Ammon's horn (tissue), 1 donor: ENCODE measurements at places on chromosomes 11 and 22.

DNA sequence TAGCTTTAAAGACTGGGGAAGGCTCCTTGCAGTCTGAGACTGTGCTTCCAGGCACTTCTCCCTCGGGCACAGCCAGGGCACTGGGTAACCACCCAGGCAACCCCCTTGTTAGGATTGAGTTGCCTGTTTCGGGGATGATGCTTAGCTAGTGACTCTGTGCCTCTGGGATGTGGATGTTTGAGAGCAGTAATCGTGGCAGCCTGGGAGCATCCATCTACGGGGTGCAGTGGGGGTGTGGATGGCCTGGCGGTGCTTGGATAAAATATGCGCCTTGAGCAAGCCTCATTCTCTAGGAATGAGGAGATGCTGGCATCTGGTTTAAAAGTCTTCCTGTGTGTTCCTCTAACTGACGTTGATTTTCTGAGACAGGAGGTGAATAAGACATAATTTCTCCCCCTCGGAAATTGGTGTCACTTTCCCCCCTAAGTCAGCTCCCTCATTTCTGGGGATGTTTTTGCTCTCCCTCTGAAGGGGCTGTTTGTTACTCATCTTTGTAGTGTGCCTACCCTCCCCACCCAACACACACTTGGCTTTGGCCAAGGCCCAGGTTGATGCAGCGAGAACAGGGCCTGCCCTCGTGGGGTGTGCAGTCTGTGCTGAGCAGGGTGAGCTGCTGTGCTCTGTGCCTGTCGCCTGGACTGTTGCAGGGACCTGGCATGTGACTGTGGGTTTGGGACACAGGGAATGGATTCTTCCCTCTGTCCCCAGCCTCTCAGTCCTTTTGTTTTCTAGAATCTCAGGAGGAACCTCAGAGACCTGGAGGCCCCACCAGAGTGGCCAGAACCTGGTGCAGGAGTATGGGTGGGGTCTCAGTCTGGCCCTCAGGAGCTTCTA, 2.0 kb downstream of the GNAZ start:
- no peak for DNase-seq

DNA sequence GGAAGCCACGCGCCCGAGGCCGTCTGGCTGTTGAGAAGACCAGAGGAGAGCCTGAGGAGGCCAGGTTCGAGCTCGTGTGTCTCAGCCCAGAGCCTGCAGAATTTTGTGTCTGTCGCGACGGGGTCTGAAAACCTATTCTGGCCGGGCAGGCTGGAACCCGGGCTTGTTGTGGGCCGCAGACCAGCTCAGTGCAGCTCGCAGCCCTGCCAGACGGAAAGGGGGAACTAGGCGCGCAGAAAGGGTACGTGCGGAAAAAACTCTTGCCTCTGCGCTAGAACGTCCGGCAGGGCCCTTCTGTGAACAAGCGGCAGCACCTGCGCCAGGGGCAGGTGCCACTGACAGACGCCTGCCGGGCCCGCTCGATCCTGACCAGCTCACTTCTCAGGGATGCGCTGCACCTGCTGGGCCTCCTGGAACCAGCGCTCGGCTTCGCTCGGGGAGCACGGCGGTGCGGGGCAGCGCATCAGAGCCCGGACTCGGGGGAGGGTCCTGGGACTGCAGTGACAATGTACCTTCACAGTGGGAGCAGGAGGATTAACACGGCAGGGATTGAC, 409.3 kb downstream of the BRD1 start:
- DNase-seq = no peak

GRCh38 chr11:65334696-65335295, 1.1 kb downstream of the DPF2 start:
- no peak for DNase-seq

DNA sequence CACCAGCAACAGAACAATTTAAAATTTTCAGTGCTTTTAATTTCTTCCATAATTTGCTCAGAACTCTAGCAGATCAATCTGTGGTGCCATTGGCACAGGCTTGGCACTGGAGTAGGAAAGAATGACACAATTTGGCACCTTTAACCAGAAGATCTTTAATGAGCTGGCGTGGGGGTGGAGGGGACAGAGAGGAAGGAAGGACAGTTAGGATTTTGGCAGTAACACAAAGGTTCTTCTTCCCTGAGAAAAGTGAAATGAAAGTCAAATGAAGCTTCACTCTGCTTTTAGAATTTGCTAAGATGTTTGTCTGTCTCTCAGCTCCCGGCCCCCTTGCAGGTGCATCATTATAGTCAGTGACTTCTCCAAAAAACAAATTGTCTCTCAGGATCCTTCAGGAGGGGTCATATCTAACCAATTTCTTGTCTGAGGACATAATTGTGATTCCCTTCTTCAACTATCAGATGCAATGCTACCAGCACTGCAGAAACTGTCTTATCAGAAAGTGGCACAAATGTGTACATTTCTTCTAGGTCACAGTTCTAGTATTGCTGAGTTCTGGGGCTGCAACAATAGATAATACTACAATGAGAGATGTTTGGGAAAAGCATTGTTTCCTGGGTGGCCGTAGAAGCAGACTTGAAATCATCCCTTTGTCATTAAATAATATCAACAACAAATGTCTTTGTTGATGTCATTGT, 66.8 kb downstream of the CSTPP1 start:
- peak; percentile 57 for DNase-seq

GRCh38 chr11:86710936-86711335, 38.5 kb upstream of the ME3 start:
- DNase-seq = no peak
